ENCODE measurements at places on chromosomes 1 and 21.

DNA sequence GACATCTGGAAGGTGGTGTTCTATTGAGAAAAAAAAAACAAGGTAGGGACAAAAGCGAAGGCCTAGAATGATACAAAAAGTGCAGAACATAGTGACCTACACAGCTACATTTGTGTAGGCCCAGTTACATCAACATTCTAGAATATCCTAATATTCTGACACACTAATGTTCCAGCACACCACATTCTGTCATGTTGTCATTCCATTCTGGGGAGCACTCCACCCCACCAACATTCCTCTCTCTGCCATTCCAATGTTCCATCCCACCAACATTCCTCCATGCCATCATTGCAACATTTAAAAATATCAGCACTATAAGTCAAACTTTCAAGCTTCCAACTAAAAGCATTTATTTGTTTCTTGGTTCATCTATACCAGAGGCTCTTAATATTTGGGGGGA, 28.5 kb downstream of the COA7 start:
- DNase-seq, result no peak

DNA sequence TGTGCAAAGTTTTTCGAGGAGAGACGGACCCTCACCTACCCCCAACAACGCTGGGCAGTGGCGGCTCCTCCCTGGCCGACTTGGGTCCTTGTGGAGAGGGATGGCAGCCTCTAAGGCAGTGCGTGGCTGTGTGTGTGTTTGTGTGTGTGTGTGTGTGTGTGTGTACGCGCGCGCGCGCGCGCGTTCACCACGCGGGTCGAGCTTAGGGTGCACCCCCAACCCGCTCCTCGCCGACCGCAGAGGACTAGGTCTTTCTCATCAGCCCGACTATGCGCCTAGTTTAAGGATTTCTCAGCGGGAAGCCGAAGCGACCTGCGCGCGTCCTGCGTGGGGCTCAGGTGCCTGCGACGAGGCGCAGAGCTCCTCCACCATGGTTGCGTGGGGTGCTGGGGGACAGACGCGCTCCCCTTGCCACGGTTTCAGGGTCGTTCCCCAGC, 940 bp downstream of the SOX13 start:
- no peak for DNase-seq

- DNase-seq, result no peak
Measured at GRCh38 chr1:87061742-87062156, 147.3 kb downstream of the HS2ST1 start.

DNA sequence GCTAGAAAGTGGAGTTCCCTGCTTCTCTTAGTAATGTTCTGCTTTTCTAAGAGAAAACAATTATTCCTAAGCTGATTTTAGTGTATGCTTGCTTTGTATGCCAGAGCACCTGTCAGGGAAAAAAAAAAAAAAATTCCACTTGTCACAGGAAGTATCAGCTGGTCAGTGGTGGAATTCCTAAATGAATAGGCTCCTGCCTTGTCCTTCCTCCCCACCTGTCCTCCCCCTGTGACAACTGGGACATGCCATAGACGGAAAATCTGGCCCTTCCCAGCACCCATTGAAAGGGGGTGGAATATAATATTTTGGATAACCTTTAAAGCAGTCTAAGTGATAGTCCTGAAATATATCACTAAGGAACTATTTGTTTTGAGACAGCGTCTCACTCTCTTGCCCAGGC, 10.8 kb downstream of the FNDC5 start:
- DNase-seq, result no peak

GRCh38 chr1:24897263-24898151, 32.6 kb downstream of the RUNX3 start:
- DNase-seq, result no peak

- peak; percentile 99 for DNase-seq
Measured at GRCh38 chr1:153343811-153344717, 4.6 kb downstream of the PGLYRP4 start.

GRCh38 chr1:100335436-100335835, 16.9 kb upstream of the CDC14A start:
- peak; percentile 55 for DNase-seq

DNA sequence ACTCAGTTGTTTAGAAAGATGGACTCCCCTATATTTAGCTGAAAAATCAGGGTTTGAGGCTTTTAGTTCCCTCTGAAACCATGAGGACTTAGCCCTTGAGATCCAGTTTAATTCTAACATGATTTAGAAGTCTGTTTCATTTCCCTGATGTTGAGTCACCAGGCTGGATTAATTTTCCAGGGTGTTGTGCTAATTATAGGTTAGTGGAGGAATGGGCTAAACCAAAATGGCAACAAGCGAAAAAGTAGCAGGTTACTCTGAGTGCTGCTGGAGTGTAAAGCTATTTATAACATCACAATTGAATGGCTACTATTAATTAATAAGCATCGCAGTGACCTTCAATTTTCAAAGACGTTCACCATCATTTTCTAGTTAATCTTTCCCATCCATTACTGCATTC, 15.5 kb upstream of the USP24 start:
- DNase-seq, result no peak

DNA sequence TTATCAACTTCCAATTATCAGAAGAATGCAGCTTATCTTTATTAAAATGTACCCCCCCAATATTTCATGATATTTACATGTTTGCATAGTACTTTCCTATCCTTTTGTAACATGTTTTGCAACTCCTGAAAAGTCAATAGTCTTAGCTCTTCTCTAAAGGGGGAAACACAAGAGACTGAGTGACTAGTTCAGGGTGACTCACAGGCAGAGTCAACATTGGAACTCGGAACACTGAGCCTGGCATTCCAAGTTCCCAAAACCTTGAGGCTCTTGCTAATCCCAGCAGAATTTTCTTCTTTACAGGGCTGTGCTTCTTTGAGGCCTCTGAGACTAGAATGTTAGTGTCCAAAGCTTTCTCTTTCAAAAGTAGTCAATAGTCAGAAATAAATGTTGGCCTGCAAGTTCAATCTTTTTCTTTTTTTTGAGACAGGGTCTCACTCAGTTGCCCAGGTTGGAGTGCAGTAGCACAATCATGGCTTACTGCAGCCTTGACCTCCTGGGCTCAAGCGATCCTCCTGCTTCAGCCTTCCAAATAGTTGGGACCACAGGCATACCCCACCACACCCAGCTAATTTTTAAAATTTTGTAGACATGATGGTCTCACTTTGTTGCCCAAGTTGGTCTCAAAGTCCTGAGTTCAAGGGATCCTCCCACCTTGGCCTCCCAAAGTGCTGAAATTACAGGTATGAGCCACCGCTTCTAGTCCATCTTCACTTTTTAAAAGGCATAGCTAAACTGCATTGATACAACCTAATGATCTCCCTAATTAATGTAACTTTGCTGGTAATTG, 37.5 kb downstream of the ZNF281 start:
- no peak for DNase-seq

- DNase-seq, result no peak
Measured at GRCh38 chr1:231632119-231632518, 5.5 kb downstream of the DISC1 start.

GRCh38 chr21:38486706-38487105, 11.6 kb downstream of the ERG start:
- no peak for DNase-seq

- DNase-seq, result peak; percentile 72
Measured at GRCh38 chr1:234918181-234918841, 210.3 kb downstream of the TOMM20 start.

DNA sequence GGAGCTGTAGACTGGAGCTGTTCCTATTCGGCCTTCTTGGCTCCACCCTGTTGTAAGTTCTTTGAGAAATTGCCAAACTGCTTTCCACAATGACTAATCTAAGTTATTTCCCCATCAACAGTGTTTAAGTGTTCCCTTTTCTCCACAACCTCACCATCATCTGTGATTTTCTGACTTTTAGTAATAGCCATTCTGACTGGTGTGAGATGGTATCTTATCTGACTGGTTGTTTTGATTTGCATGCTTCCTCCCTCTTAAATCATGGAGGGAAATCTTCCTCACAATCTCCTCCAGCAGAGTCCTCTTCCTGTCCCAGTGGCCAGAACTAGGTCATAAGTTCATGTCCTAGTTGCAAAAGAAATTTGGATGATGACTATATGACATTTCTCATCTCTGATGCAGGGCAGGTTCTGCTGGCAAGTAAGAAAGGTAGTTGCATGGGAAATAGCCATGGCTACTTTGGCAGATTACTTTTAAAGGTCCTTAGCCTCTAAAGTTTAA, 294.0 kb downstream of the LRRC40 start:
- DNase-seq, result peak; percentile 67

- no peak for DNase-seq
Measured at GRCh38 chr1:27539901-27540861, 50.2 kb upstream of the WASF2 start.

DNA sequence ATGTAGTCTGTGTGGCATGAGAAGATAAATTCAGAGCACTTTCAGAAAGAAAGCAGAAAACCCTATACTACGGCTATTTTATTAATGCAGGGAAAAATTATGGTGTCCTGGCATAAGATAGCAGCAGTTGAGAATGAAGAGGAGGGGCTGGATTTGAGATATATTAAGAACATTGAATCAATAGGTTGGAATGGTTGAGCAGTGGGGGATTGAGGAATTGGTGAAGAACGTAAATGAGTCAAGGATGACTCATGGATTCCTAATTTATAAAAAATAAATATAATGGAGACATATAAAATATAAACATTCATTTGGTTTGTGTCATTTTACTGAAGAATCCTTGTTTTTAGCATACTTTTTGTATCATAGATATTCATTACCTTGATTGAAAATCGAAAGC, 234.3 kb upstream of the ADAMTS5 start:
- no peak for DNase-seq

DNA sequence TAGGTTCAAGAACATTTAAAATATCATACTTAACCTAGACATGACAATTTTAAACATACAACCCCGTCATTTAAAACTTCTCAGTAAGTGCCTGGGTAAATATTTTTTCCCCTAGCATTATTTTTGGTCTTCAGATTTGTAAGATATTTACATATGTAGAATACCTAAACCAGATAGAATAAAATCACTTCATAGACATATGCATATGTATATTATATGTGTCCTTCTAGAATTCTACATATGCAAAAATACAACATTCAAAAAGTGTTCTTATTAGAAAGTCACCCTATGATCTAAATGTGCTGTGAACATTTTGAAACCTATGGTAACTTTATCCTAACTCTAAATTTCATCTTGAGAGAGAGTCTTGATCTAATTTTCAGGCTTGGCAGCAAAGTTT, 1467.0 kb upstream of the B3GALT2 start:
- DNase-seq, result no peak

DNA sequence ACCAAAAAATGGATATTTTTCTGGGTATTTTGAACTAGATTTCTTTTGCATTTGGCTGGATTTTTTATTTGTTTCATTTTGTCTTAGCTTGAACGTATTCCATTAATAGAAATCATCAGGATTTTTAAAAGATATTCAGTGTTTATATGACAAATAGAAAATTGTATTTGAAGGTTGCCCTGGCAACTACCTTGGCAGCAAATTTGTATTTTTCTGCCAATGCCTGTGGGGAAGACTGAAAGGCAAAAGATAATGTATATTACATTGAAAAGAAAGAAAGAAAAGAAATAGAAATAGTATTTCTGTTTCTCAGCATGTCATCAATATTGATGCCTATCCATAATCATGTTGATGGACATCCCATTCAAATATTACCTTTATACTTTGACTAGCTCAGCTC, 16.8 kb downstream of the VCAM1 start:
- DNase-seq, result no peak

- DNase-seq, result peak; percentile 19
Measured at GRCh38 chr1:24955161-24955560, 25.1 kb upstream of the RUNX3 start.

GRCh38 chr21:30818837-30819610, 6.0 kb upstream of the KRTAP8-1 start:
- DNase-seq, result peak; percentile 2

- no peak for DNase-seq
Measured at GRCh38 chr1:181140398-181140797, 51.9 kb downstream of the IER5 start.

- DNase-seq, result no peak
Measured at GRCh38 chr1:2441746-2442145, 29.4 kb upstream of the PEX10 start.

Measured in OCI-M1 (cell line).